Aorta (tissue), 5 donors: ENCODE measurements at places on chromosomes 2 and 18. TPM values are rescaled to one million over a fixed set of nuclear protein-coding genes. Genes with fewer than 3 reads are reported as not detected.

DNA sequence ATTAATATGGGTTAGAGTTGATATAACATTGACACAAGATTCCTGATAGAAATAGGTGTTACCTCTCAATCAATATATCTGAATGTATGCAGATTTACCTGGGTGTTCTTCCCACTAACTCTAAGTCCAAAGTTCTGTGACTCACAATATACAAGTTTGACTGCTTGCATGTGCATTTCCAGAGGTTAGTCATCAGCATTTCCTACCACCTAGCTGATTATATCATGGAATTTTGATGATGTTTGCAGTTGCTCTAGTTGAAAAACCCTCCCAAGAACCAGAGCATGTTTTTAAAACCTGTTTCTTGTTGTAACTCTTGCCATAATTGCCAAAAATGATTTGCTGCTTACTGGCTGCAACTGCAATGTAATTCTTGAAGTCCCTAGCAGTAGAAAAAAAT, 15.0 kb upstream of the DSG1 start:
- no peak for DNase-seq

GRCh38 chr2:206408323-206409320, 34.7 kb upstream of the ADAM23 start:
- no peak for DNase-seq

- DNase-seq = no peak
These were observed 271.5 kb upstream of the SIX2 start for GRCh38 chr2:45280794-45281193.

GRCh38 chr2:79026061-79026460, 559 bp downstream of the REG3G start:
- DNase-seq = no peak

DNA sequence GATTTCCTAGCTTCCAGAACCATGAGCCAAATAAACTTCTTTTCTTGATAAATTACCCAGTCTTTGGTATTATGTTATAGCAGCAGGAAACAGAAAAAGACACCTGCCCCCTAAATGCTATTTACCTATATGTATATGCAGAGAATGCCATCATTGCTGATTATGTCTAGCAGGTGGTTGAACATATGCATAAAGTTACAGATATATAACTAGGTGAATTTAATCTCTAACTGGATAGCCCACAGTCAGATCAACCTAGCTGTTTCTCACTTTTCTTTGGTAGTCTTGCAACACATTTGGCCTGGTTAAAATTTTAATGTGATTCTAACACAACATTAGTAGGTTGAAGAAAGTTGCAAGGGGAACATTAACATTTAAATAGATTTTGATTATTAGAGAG, 7.1 kb upstream of the CERS6 start:
- DNase-seq = no peak

GRCh38 chr2:151200844-151201243, 60.8 kb downstream of the RBM43 start:
- no peak for DNase-seq

GRCh38 chr2:232420463-232421188, 14.0 kb downstream of the ALPG start:
- DNase-seq = no peak

DNA sequence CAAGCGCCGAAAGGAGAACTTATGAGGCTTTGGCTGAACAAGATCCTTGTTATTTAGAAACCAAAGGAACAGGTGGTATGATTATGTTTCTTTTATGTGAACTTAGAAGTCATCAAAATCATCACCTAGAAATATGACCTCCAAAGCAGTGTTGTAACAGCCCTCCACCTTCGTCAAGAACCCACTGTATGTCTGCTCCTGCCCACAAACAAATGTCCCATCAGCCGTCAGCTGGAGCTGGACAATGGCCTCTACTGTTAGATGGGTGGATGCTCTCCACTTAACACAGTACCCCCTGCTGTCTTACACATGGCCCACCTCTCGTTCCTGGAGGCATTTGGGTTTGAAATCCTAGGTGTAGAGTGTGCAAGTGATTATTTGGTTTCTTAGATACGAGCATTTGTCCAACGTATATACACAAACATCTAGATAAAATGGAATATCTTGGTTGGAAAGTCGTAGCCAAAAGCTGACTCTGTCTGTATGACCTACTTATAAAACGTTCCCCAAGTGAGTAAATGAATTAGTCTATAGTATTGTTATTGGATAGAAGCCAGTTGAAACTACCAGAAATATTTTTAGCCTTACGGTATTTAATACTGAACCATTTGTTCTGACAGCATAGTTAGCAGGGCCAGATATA, 113.0 kb downstream of the CRIM1 start:
- no peak for DNase-seq

- DNase-seq = peak; percentile 73
These were observed 1.4 kb upstream of the CD226 start for GRCh38 chr18:69948919-69949537.

- no peak for DNase-seq
These were observed 74.4 kb downstream of the KIAA1328 start for GRCh38 chr18:36903215-36903928.

The MYO5B gene
- 1.2 TPM for total RNA-seq

The SLC40A1 gene
- total RNA-seq = 95.6 TPM

The FSHR gene
- total RNA-seq = not detected

The ASPRV1 gene
- total RNA-seq = 3.4 TPM
